AG08396 (cell line): ENCODE measurements at places on chromosomes 13 and 19.

GRCh38 chr19:7099597-7099921 is 30.1 kb downstream of the ZNF557 start:
- no peak for DNase-seq

DNA sequence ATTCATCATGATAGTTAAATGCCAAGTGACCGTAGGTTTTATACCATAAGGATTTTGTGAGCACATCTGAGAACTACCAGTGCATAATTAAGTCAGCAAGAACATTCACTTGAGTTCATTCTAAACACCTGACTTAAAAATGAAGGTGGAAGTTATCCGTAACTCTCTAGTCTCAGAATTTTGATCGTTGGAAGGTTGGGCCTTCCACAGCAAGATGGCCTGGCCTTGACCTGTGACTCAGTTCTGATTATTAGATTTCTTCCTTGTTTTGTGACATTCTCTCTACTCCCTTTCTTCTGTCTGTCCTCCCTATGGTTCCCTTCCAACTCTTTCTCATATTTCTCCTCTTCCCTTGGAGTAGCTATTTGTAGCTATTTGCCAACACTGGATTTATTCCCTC is 20.0 kb upstream of the WDFY2 start:
- DNase-seq = no peak

DNA sequence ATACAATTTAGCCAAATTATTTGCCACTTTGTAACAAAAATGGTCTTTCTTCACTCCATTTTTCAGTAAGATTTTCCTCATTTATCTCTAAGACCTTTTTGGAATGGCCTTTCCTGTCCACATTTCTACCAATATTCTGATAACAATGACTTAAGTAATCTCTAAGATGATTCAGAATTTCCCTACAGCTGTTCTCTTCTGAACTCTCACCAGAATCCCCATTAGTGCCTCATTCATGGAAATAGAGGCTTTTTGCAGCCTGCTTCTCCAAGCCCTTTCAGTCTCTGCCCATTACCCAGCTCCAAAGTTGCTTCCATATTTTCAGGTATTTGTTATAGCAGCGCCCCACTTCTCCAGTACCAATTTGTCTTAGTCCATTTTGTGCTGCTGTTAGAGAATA is 867.0 kb downstream of the GPC5 start:
- no peak for DNase-seq

- no peak for DNase-seq
These were observed 11.5 kb upstream of the GAS6 start for GRCh38 chr13:113875429-113875815.

DNA sequence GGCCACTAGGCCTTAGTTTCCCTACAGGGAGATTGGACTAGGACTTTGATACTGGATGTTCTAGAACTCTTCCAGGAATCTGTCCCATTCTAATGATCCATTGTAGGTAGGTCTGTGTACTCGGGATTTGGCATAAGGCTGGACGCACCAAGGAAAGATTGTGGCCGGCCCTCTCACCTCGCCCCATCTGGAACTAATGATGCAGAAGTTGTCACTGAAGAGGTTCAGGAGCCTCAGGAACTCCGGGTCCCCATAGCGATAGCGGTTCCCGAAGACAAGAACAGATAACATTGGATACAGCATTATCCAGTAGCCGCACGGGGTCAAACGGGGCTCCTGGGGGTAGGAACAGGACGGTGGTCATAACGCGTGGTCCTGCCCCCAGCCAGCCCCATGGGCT is 11.2 kb downstream of the EGLN2 start:
- no peak for DNase-seq

DNA sequence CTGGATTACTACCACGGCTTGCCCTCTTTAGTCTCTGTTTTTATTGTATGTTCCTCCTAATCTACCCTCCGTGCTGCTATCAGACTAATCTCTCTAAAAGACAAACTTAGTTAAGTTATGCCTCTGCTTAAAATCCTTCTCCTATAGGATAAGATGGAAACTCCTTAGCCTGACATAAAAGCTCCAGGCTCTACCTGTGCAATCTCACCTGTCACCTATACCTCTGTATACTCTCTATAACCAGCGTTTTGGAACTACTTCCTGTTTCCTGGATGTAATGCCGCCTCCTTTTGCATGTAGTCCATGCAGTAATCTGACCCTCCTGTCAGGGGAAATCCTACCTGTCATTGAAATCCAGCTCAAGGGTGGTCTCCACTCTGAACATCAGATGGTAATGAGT is 41.2 kb downstream of the OLFM4 start:
- no peak for DNase-seq

GRCh38 chr13:103517066-103517767 is 451.0 kb upstream of the SLC10A2 start:
- no peak for DNase-seq

DNA sequence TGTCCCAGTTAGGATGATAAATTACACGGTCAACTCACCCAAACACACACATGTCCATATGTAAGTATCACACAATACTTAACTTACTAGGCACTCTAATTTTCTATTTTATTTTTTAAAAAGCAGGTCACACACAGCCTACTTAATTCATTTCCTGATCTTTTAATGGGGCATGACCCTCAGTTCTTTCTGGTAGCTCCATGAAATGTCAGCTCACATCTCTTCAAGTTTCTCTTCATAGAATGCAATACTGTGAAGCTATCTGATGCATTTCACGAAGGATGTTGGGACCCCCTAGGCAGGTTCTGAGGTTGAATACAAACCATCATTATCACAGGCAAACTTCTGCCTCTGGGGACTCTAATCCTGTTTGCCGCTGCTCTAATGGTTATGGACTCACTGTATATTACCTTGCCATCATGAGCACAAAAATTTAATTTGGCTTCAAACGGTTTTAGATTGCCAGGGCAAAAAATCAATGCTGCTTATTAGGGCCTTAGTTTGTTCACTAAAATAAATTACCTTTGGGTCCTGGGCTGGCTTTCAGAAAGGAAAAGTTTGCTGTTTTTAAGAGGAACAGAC is 16.1 kb upstream of the DHRS12 start:
- no peak for DNase-seq

- DNase-seq = no peak
These were observed 168.0 kb downstream of the IER2 start for GRCh38 chr19:13318190-13318589.

GRCh38 chr19:13864667-13865570 is 12.0 kb upstream of the NANOS3 start:
- DNase-seq = peak; percentile 42

DNA sequence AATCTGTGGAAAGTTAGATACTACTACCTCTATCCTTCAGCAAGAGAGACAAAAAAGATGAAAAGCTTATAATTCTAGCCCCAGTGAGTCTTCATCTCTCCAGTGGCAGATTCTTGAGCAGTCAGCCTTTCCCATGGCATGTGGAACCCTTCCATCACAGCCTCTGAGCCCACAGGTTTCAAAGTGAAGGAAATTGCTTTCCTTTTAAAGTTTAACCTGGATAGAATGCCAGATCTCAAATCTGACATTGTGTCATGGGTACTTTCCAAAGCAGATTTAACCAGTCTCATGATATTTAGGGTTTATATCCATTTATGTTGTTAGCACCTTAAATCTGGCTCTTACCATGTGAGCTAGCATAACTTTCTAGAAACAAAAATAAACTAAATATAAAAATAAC is 39.3 kb downstream of the POLR1D start:
- DNase-seq = no peak

DNA sequence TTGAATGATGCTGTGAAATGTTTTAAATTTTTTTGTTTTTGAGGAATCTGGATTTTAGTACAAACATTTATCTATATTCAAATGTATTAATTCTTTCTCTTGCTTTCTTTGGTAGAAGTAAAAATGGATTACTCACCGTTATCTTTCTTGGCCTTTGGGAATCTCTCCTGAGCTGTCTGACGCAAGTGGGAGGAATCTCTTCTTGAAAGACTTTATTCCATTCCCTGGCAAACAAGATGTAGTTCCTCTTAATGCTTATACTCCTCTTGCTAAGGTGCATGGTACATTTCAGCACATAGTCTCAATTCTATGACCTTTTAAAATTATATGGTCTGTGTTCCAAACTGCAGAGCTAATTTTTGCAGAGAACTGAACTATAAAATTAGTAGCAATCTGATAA is 246.2 kb upstream of the SLC10A2 start:
- no peak for DNase-seq

GRCh38 chr13:80486402-80486801 is 145.5 kb upstream of the SPRY2 start:
- no peak for DNase-seq

GRCh38 chr19:18660051-18660910 is 23.2 kb upstream of the CRTC1 start:
- peak; percentile 75 for DNase-seq

GRCh38 chr13:52412128-52412527 is 6.2 kb upstream of the THSD1 start:
- no peak for DNase-seq

GRCh38 chr19:32543115-32543900 is 37.7 kb upstream of the PDCD5 start:
- no peak for DNase-seq

DNA sequence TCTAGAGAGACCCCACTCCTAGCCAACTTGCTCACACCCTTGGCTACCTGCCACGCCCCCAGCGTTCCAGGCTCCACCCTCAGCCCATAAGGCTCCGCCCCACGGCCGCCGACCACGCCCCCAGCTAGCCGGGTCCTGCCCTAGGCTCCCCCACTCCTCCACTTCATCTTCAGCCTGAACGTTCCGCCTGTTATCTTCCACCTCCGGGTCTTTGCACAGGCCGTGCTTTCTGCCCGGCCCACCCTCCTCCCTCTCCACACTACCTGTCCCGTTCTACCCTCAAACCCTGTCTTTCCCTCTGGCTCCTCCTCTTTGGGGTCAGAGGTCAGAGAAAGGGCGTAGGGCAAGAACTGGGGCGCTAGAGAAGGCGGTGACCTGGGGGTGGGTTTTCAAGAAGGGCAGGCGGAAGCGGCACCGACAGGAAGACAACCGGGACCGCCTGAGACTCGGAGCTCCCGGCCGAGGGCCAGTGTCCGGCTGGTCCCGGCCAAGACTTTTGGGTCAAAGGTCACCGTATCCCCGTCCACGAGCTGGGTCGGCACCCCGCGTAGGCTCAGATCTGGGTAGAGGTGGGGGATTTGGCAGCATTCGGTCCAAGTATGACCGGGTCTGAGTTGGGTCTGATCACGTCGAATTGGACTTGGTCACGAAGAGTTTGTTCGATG is 2.2 kb downstream of the PDE4C start:
- no peak for DNase-seq

GRCh38 chr19:13723206-13723605 is 41.1 kb upstream of the MRI1 start:
- DNase-seq = no peak

DNA sequence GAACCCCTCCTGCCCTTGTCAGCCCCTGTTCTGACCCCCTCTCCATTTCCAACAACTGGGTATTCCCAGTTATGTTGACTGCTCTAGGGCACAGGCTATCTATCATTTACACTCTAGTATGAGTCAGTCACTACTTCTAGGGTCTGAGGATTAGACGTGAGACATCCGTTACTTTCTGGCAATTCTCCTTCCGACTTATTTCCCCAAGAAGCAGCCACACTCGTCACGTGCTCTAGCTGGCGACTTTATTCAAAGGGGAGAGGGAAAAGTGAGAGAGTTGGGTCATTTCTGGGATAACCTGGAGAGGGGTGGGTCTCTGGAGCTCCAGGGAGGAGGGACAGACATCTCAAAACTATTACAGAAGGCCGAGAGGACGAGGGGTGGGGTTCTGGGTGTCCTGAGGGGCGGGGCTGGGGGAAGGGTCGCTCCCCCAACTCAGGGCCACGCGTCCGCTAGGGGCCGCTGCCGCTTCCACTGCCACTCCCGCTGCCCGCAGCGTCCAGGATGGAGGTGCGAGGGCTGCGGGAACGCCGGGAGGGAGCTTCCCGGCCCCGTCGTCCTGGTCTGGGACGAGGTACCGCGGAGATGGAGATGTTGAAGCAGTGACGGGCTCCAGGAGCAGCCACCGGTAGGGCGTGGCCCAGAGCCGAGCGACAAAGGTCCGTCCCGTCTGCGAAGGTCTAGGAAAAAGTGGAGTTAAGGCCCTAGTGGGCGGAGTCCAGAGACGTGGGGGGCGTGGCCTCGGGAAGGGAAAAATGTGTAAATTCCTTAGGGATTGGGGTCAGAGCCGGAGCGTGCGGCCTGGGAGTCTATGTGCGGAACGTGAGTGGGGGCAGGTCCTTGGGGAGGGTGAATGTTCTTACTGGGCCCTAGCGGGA is 8.9 kb downstream of the RTBDN start:
- peak; percentile 65 for DNase-seq

GRCh38 chr13:98429977-98430736 is 146.8 kb downstream of the STK24 start:
- no peak for DNase-seq

GRCh38 chr13:104678161-104678560 is 1611.9 kb upstream of the SLC10A2 start:
- no peak for DNase-seq

DNA sequence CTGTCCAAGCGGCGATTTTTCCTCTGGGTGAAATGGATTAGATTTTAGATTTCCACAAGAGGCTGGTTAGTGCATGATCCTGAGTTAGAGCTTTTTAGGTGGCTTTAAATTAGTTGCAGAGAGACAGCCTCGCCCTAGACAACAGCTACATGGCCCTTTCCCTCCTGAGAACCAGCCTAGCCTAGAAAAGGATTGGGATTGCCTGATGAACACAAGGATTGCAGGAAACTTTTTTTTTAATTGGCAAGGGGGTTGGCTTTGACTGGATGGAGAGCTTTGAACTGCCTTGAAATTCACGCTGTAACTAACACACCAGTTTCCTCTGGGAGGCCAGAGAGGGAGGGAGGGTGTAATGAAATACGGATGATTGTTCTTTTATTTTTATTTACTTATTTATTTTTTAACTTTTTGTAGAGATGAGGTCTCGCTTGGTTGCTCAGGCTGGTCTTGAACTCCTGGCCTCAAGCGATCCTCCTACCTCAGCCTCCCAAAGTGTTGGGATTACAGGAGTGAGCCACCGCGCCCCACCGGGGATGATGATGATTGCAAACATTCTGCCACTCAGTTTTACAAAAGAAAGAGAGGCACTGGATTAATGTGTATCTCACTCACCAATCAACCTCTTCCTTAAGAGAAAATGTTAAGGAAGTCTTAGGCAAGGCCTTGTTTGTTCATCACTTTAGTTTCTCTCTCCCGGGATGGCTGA is 1.9 kb downstream of the LDLR start:
- no peak for DNase-seq

DNA sequence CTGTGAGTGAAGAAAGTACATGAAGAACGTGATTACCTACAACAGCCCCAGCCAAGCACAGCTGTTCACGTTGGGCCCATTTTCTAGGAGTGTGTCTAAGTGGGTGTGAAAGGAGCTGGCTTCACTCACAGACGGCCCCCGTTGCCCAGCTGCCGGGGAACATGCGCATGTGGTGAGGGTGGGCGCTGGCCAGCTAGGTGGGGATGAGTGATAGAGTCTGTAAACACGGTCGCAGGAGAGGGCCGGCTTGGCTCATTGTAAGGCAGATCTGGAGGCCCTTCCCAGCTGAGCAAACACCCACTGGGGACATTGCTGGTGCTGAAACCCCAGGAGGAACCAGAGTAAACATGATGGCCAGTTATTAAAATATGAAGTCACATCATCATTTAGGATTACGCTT is 160.5 kb downstream of the TEX29 start:
- no peak for DNase-seq

- no peak for DNase-seq
These were observed 6.7 kb upstream of the KATNAL1 start for GRCh38 chr13:30314069-30314468.

GRCh38 chr13:30866677-30867076 is 39.4 kb upstream of the MEDAG start:
- DNase-seq = no peak
